NAMALWA (cell line): ENCODE measurements at places on chromosomes 13 and 19.

- DNase-seq: peak; percentile 49
These were observed 39.9 kb downstream of the ELF1 start for GRCh38 chr13:40979232-40979631.

DNA sequence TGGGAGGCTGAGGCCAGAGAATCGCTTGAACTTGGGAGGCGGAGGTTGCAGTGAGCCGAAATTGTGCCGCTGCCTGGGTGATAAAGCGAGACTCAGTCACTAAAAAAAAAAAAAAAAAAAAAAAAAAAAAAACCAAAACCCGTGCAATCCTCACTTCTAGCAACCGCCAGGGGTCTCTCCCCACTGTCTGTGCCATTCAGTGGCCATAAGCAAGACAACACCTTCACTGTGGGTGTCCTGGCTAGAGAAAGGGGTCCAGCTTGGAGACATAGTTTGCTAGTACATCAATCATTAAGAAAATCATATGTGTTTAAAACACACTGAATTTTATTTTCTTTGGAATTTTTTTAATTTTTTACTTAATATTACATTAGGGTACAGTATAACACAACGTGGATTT, 68.2 kb downstream of the RASL11A start:
- peak; percentile 66 for DNase-seq

DNA sequence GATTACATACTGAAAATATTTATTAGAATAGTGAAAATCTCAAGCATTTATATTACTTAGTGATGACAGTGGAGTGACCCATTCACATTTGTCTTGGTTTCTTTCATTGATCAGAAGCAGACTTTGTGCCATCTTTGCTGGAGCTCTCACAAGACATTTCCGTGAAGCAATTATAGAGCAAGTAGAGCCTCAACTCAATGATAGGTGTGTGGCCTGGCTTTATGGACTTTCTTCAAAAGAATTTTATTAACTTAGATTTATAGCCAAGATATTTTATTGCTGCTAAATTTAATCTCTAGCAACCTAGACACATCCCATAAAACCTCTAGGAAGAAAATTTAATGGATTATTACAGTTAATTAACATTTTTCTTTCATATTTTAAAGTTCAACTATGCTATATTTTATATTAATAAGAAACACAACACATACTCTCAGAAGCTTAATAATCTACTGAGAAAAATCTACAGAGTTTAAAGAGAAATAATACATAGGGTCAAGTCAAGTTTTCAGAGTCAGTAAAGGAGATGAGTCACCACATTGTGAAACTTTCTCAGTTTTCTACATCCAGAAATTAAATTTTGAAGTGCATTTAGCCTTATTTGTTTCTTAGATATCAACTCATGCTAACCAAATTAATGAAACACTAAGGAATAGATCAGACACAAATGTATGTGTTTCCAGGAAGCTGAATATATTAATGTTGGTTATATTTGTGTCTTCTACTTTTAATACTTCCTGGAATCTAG, 160.5 kb downstream of the LACC1 start:
- no peak for DNase-seq

GRCh38 chr13:42367831-42368230, 95.9 kb downstream of the AKAP11 start:
- DNase-seq: no peak

DNA sequence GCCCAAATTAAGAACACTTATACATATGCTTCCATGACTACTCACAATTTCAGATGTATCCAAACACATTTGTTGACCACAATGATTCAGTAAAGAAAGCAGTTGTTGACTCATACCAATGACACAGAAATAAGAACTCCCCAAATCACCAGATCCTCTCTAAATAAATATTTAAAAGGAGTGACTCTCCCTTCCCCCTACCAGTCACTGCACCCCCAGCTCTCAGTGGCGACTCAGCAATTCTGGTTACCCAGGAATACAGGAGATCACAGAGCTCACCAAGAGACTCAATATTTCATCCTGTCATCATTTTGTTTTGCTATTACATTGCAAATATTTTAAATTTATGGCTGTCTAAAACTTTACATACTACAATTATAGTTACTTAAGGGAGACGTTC, 131.5 kb downstream of the RGCC start:
- DNase-seq: no peak

GRCh38 chr19:38741670-38742069, 2.6 kb downstream of the CAPN12 start:
- DNase-seq: no peak

- no peak for DNase-seq
These were observed 18.8 kb downstream of the C1QTNF9 start for GRCh38 chr13:24328145-24328544.

DNA sequence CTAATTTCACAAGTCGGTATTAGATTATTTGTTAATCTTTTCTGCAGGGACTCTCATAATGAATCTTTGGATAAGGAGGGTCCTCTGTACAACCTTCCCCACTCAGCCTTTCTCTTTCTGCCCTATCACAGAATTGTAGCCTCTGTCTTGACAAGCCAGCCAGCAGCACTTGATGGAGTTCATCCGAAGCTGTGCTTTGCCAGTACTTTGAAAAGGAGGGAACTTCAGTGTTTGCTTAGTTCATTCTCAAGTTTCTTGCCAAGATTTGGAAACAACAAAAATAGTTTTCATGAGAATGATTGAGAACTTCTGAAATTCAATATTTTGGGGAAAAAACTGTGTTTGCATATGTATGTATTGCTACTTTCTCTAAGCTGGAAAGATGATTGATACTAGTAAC, 69.3 kb upstream of the HMGB1 start:
- no peak for DNase-seq

DNA sequence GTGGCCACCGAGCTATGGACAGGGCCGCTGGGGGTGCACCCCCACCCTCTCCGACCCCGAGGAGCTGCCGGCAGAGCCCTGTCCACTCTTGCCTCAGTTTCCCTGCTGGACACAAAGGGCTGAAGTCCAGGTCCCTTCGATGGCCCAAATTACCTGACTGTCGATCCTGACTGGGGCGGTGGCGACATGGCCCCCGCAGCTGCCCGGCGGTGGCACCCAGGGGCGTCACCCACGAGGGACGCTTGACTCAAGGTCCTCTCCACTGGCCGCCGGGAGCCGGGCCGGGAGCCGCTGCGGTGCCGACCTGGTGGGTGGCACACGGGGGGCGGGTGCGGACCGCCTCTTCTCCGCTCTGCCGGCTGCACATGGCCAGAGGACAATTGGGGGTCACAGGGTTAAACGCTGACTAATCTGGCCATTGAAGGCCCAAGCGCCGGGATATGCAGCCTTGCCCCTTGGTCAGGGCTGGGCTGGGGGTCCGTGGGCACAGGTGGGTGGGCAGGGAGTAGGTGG, 16.4 kb downstream of the ARID3A start:
- DNase-seq: no peak

- DNase-seq: no peak
These were observed 206.3 kb downstream of the RAP2A start for GRCh38 chr13:97640268-97640667.

GRCh38 chr13:44976949-44977583, 12.2 kb downstream of the NUFIP1 start:
- DNase-seq: no peak

- DNase-seq: no peak
These were observed 21.0 kb upstream of the HOMER3 start for GRCh38 chr19:18961767-18962620.

- no peak for DNase-seq
These were observed 84.3 kb downstream of the SIPA1L3 start for GRCh38 chr19:37991176-37991835.

DNA sequence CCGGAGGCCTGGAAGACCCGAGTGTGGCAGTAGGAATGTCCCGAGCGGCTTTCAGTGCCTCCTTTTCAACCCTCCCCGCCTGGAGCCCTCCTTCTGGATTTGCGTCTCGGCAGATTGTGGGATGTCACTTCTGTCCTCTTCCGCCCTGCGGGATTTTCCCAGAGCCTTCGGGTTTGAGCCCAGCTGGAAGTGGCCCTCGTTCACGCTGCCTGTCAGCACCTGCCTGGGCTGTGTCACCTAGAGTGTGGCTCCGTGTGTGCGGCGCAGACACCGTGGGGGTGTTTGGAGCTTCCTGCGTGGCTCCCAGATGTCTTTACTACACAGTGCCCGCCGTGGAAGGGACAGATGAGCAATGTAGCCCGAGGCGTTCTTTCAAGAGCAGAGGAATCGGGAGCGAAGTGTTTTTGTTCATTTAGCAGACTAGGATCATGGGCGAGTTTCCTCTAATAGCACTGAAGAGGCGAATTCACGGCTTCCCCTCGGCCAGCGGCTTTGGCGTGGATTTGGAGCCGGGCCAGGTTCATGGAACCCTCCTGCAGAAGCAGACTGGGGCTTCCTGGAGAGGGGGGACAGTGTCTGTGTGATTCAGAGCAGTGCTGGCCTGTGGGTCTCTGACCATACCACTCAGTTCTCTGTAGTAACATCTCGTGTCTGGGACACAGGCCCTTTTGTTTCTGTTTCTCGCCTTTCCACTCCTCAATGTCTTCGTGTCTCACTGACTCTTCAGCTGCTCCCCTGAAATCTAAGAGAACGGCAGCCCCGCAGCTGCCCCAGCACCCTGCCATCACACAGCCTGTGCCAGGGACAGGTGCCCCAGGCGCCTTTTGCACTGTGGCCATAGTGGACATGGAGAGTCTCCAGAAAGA, 68.0 kb downstream of the KDM4B start:
- no peak for DNase-seq

DNA sequence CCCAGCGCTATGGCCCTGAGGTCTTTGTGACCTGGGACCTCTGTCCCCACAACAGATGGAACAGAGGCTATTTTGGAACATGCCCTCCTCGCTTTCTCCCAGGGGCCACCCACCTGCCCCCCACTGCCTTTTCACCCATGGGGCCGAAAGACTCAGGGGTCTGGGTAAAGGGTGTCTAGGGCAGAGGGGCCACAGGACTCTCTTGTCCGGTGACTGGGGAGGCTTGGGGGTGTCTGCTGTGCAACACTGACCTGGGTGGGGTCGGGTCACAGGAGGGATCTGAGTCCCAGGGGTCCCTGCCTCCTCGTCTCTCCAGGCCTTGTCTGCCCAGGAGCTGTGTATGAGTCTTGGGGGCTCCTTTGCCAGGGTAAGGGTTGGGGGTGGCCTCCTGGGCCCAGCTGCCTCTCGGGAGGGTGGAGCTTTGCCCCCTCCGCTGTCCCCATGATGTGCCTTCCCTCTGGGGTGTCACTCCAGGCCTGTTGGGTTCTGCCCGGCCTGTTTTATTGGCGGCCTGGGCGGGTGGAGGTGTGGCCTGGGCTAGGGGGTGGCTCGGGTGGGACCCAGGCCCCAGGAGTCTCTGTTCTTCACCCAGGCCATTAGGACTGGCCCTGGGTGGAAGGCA, 2.1 kb downstream of the ARID3A start:
- no peak for DNase-seq
